ENCODE measurements at places on chromosomes 7 and 10. TPM values are rescaled to one million over a fixed set of nuclear protein-coding genes. Genes with fewer than 3 reads are reported as not detected.

GRCh38 chr7:25949736-25950487 lies 202.1 kb upstream of the NFE2L3 start:
- no peak for DNase-seq

Gene EEF1AKMT2
- 28.2 TPM for total RNA-seq

- no peak for DNase-seq
Measured at GRCh38 chr7:497946-498655, 21.5 kb downstream of the PDGFA start.

DNA sequence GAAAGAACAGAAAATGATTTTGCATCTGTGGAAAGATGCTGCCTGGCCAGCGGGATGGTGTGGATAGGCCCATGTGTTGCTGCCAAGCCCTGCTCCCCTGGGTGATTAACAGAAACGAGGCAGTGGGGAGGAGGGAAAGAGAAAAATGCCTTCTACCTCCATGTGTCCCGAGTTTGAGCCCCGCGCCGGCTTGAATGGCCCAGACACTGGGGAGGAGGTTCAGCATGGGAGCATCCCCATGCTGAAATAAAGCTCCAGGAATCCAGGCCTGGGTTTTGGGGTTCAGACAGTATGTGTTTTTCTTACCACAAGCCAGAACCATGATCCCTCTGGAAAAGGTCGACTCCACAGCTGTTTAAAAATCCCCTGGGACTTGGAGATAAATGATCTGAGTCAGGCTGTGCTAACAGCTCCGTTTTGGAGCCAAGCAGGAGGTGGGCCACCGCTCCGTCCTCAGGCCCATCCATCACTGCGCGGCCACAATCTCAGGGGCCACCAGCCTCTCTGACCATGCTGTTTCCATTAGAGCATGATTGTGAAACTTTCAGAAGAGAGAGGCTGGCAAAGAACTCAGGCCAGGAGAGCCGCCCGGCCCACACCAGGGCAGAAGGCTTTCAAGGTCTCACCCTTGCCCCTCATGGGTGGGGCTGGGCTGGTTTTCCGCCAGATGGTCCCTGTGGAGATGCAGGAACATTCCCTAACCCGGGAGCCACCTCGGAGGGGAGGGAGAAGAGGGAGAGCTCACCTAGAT lies 299.7 kb downstream of the ZEB1 start:
- no peak for DNase-seq

- peak; percentile 88 for DNase-seq
Measured at GRCh38 chr10:12448729-12449391, 99.5 kb downstream of the CAMK1D start.

Gene VWA2
- not detected for total RNA-seq

Gene RADIL
- 0.15 TPM for total RNA-seq

Gene LIPA
- 22.7 TPM for total RNA-seq

DNA sequence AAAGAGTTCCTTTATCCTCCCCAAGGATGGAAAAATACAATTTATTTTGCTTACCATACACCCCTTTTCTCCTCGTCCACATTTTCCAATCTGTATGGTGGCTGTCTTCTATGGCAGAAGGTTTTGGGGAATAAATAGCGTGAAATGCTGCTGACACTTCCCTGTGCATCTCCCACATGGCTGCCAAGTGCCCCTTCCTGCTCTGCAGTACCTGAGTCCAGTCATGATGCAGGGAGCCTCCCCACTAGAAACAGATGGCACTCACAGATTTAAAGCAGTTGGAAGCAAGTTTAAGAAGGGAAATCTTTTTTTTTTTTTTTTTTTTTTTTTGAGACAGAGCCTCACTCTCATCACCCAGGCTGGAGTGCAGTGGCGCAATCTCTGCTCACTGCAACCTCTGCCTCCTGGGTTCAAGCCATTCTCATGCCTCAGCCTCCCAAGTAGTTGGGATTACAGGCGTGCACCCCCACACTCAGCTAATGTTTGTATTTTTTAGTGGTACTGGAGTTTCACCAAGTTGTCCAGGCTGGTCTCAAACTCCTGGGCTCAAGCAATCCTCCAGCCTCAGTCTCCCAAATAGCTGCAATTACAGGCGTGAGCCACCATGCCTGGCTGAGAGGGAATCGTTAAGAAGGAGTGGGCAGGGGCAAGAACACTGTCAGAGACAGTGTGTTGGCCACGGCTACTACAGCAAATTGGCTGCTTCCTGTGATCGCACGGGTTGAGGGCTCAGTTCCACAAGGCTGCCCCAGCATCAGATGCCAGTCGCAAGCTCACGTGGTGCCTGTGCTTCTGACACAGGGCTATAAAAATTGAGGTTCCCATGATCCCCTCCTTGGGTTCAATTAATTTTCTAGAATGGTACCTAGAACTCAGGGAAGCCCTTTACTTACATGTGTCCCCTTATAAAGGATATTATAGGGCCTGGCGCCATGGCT lies 5.3 kb upstream of the PILRA start:
- DNase-seq: no peak

DNA sequence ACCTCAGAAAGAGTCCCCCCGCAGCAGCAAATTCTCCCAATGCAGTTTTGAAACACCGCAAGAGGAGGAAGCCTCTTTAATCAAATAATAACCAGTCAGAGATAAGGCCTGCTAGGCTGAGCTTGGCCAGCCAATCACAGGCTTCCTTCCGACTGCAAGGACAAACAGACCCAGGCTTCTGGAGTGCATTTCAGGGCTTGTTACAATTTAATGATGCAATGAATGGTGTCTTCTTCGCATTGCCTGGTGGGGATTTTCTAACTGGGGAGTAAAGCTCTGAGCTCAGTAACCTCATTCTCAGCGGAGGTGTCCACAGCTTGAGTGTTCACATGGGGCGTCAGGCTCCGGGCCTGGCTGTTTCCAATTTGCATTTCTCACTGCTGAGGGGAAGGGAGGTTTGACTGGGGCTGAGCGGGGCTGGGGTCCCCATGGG lies 31.8 kb upstream of the GPAM start:
- DNase-seq: no peak

GRCh38 chr10:4407783-4408182 lies 418.2 kb upstream of the AKR1E2 start:
- DNase-seq: no peak

DNA sequence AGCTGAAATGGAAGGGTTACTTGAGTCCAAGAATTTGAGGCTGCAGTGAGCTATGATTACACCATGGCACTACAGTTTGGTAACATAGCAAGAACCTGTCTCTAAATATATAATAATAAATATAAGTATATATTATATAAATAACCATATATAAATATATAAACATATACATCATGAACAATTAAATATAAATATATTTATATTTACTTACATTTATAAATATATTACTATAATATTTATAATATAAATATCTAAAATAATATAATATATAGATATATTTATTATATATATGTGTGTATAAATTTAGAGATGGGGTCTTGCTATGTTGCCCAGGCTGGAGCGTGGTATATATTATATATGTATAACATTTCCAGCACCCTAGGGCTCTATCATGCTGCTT lies 42.4 kb upstream of the LYZL1 start:
- no peak for DNase-seq

Gene EZH2
- total RNA-seq: 103 TPM

DNA sequence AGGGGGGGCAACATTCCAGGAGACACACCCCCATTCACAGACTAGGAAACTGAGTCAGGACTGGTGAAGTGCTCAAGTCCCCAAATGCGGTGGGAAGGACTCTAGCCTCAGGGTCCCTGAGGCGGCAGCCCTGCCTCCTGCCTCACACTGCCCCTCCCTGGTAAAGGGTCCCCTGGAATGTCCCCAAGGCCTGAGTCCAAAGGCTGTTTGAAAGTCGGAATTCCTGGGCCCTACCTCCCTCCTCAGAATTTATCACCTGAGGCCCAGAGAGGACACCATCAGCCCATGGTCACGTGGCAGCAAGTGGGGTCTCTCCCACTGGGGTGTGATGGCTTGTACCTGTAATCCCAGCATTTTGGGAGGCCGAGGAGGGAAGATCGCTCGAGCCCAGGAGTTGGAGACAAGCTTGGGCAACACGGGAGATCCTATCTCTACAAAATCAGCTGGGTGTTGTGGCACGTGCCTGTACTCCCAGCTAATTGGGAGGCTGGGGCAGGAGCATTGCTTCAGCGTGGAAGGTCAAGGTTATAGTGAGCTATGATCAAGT lies 110.3 kb upstream of the TNRC18 start:
- DNase-seq: no peak

- DNase-seq: no peak
Measured at GRCh38 chr7:79787623-79788022, 334.2 kb upstream of the MAGI2 start.

DNA sequence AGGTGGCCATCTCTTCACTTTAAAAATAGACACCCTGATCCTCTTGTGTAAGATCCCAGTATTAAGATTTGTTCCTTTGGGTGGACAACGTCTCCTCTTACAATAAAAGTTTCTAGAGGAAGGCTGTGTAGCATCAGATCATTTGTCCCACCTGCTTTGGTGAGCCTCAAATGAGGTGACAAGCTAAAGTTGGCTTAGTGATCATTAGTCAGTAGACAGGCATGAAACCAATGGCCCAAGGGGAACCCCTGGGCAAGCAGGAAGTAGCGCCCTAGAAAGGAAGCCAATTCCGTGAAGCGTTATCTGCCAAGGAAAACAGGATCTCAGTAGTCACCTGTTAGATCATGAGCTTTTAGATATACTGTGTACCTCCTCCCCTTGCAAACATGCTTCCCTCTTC lies 66.8 kb downstream of the PCGF5 start:
- DNase-seq: no peak

- no peak for DNase-seq
Measured at GRCh38 chr7:85765698-85766298, 578.9 kb upstream of the SEMA3D start.

- DNase-seq: no peak
Measured at GRCh38 chr7:50497968-50498367, 47.8 kb upstream of the FIGNL1 start.

DNA sequence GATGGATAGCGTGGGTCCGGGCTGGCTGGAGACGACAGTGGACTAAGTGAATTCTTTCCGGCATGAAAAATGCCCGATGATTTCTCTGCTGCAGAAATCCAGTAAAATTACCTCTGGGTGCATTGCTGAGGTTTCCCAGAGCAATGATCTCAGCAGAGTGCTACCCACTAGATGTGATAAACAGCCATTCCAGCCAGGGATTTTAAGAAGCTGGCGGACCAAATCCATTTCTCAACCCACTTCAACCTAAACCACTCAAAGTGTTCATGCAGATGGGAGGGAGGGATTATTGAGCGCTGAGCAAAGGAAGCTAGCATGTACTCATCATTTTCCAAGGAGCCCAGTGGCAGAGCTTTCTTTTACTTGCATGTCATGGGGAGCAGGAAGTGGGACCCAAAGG lies 116.7 kb downstream of the PRKCQ start:
- no peak for DNase-seq

Gene RNF32
- total RNA-seq: 2.6 TPM

DNA sequence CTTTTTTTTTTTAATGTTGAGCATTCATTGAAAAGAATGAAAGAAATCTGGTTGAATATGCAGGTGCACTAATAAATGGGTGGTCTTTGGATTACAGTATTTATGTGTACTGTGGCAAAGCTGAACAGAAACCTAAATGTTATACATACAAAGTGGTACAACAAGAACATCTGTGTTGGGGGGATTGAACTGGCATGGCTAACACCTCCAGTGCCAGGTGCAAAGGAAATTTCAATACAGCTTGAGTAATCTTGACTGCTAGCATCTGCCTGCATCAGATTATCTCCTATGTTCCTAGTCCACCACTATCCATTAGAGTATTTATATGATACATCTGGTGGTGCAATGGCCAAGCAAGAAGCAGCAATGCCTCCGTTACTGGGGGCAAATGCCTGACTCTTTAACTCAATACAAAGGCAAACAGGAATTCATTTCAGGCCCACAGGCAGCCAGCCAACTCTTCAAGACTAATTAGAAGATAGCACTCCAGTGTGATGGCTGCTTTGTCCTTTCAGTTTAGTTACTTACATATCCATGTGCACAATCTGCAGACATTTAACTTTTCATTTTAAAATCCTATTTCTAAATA lies 220.5 kb upstream of the ETV1 start:
- DNase-seq: no peak

Data from activated CD4-positive, alpha-beta memory T cell treated with anti-CD3 and anti-CD28 coated beads for 36 hours (primary cell).